ENCODE measurements at places on chromosomes 11 and 22. TPM values are rescaled to one million over a fixed set of nuclear protein-coding genes. Genes with fewer than 3 reads are reported as not detected.

GRCh38 chr11:30489511-30489910, 96.6 kb downstream of the MPPED2 start:
- DNase-seq: no peak

GRCh38 chr11:70745941-70746340, 347.6 kb downstream of the CTTN start:
- no peak for DNase-seq

DNA sequence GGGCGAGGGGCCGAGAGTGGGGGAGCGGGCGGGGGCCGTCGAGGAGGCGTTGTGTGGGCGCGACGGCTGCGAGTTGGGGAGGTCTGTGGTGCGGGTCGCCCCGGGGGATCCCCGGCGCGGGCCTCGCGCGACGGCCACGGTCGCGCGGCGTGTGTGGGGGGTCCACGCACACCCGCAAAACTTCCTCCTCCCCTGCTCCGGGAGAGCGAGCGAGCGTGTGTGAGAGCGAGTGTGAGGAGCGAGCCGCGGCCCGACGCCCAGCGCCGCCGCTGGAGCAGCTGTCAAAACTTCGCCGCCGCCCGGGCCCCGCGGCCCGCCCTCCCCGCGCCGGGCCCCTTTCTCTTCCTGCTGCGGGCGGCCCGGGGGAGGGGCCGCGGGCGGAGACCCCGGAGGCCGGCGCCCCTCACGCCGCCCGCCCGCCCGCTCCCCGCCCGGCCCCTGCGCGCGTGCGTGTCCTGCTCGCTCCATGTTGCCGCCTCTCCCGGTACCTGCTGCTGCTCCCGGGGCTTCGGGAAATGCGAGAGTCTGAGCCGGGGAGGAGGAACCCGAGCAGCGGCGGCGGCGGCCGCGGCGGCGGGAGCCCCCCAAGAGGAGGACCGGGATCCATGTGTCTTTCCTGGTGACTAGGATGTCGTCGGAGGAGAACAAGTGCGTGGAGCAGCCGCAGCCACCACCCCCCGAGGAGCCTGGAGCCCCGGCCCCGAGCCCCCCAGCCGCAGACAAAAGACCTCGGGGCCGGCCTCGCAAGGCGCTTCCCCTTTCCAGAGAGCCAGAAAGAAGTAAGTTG, 9.0 kb upstream of the CCT8L2 start:
- DNase-seq: no peak

- no peak for DNase-seq
These were observed 37.3 kb downstream of the RRP8 start for GRCh38 chr11:6565988-6566703.

DNA sequence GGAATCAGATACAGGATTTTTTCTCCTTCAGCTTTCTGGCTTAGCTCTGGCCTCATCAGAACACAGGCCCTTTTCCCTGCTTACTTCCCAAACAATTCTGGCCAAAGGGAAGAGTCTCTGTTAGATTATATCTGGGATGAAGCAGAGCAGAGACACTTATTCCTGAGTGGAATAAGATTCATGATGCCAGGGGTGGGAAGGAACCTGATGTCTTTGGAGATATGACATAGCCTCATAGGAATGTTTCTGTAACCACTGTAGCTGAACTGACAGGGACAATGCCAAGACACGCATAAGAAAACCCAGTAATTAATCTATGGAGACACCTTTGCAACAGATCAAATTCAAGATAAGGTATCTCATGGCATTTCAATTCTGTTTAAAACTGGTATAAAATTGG, 177.1 kb upstream of the RAG2 start:
- DNase-seq: no peak

GRCh38 chr11:117466966-117467365, 139.3 kb downstream of the CEP164 start:
- no peak for DNase-seq

DNA sequence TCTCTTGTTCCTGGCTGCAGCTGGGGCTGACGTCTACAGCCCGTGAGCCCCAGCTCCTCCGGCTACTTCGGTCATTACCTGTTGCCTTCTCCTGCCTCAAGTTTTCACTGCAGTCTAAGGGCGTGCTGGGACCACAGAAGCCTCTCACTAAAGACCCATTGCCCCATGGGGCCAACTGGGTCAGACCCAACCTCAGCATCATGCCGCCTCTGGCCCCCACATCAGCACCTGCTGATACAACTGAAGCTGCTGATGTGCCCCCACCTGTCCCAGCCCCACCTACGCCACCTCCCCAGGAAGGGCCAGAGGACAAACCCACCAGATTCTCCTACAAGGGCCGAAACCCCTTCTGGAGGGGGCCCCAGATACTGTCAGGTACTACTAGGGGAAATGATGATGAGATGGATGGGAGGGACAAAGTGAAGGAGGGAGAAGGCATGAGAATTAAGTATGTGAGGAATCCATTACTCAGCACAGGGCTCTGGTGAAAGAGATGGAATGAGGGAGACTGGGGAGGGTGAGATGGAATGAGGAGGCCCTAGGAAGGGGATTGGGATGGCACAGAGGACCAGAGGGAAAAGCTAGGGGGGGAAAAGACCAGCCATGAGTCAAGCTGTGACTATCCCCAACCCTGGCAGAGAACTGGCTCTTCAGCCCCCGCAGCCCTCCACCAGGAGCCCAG, 5.1 kb downstream of the C11orf42 start:
- no peak for DNase-seq

GRCh38 chr11:6674862-6675261, 8.3 kb downstream of the MRPL17 start:
- no peak for DNase-seq

GRCh38 chr11:130832566-130833425, 83.5 kb downstream of the SNX19 start:
- no peak for DNase-seq

DNA sequence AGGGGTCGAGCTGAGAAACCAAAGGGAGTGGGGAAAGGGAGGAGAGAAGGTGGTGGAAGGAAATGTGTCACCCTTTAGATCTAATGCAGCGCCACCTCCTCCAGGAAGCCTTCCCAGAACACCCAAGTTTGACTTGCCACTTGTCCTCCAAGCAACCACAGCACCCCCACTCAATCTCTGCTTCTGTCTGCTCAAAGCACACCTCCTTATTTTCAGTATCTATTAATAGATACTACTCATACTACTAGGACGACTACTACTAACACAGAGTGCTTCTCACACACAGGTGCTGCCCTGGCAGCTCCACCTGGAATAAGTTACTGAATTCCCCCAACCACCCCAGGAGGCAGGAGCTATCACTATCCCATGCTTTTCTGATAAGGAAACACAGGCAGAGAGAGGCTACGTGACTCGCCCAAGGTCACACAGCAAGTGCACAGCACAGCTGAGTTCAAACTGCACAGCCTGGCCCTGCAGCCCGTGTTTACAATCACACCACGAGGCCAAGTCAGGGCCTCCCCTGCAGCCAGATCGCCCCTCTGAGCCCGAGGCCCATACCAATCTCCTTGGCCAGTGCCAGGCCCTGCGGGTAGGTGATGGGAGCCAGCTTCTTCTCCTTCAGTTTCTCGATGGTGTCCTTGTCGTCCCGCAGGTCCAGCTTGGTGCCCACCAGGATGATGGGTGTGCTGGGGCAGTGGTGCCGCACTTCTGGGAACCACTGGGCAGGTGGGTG, 13.2 kb downstream of the RAC2 start:
- no peak for DNase-seq

DNA sequence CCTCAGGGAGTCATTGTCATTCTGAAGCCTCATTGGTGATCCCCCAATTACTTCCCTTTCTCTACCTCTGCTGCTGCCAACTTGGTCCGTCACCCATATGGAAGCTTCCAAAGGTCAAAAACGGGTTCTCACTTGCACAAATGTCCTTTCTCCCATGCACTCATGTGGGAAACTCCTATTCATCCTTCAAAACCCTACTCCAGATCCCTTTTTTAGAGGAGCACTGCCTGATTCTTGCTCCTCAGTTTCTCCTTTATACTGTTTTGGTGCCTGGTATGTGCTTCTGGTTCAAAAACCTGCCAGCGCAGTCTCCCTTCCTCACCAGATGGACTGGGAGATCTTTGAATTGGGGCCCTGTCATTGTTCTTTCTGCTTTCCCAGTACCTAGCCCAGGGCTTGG, 41.9 kb downstream of the MYO18B start:
- no peak for DNase-seq

GRCh38 chr11:121996574-121996973, 119.4 kb downstream of the BLID start:
- DNase-seq: no peak

The TREH gene
- 1.4 TPM for polyA plus RNA-seq

The KRTAP5-7 gene
- not detected for polyA plus RNA-seq

The INS gene
- polyA plus RNA-seq: not detected
